NCI-H460 (cell line): ENCODE measurements at places on chromosomes 1 and 21. TPM values are rescaled to one million over a fixed set of nuclear protein-coding genes. Genes with fewer than 3 reads are reported as not detected.

ERI3 gene
- total RNA-seq: 46.7 and 52.4 TPM in 2 replicates

DNA sequence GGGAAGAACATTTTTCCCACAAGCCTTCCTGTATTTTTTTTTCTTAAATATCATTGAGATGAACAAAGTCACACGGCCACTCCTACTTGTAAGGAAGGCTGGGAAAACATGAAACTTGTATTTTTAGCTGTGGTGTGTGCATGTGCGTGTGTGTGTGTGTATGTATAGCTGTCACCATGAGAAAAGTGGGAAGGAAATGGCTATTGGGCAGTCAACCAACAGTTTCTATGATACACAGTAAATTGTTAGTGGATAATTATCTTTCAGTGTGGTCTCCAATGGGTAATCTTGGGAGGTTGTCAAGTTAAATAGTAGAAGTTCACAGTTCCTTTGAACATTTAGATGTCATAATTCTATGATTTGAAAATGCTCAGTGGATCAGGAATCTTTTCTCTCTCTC is 132.7 kb upstream of the USP24 start:
- no peak for DNase-seq

SZT2 gene
- 13.8 and 16.2 TPM in 2 replicates for total RNA-seq

GRCh38 chr1:58318157-58319005 is 228.1 kb downstream of the OMA1 start:
- DNase-seq: no peak

- no peak for DNase-seq
Measured at GRCh38 chr1:109838838-109839240, 71.8 kb upstream of the CSF1 start.

- DNase-seq: no peak
Measured at GRCh38 chr1:53332833-53333232, 5.0 kb upstream of the LRP8 start.

RORC gene
- total RNA-seq: 0.10 TPM in 1 of 2 replicates, not detected in the other

DNA sequence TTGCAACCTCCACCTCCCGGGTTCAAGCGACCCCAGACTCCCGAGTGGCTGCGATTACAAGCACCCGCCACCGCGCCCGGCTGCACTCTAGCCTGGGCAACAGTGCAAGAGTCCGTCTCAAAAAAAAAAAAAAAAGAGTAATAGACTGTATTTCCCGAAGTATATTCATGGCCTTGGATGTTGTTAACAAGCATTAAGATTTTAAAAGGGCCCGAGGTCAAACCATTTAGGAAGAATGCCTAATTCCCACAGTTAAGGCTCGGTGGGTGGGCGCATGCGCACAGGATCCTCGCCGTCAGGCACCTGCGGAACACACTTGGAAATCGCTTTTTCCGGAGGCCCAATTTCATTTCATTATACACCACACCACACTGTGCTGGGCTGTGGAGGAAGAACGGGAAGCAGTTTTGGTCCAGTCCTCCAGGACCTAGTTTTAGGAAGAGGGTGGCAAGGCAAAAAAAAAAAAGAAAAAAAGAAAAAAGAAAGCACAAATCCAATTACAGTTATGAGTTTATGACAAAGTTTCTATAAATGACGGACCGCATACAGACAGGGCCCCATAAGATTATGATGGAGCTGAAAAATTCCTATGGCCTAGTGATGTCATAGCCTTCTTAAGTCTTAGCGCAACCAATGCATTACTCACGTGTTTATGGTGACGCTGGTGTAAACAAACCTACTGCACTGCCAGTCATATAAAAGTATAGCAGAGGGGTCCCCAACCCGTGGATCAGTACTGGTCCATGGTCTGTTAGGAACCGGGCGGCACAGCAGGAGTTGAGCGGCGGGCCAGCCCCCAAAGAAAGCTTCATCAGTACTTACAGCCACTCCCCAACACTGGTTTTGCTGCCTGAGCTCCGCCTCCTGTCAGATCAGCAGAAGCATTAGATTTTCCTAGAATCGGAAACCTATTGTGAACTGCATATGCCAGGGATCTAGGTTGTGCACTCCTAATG is 38.2 kb downstream of the H3-3A start:
- DNase-seq: peak; percentile 33

DOP1B gene
- total RNA-seq: 6.7 and 7.4 TPM in 2 replicates

DNA sequence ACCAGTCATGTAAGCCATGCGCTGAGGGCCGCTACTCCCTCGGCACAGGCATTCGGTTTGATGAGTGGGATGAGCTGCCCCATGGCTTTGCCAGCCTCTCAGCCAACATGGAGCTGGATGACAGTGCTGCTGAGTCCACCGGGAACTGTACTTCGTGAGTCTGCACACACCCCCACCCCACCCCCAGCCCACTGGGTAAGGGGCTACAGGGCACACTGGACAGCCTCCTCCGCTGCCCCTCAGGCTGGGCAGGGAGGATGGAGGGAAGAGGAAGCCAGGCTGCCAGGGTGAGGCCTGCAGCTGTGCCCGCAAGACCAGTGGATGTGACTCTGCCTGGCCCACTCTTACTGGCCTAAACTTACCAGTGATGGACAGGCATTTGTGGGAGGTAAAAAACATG is 49.2 kb upstream of the SARS1 start:
- no peak for DNase-seq

DNA sequence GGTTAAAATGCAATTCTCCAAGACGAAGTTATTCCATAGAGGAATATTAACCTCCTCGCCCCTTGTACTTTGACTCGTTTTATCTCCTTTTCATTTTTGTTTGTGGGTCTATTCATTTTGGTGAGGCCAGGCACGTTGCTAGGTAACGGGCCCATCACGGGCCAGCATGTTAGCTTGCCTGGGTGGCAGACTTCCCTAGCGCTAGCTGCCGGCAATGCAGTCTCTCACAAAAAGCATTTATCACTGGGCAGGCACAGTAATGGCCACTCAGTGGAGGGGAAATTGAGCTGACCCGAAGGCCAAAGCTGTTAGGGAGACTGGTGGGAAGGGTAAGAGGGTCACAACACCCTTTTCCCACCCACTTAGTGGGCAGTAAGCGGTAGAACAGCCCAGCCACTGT is 234.4 kb upstream of the FOXD3 start:
- DNase-seq: no peak

SEMA4A gene
- total RNA-seq: 0.10 and 0.29 TPM in 2 replicates

GRCh38 chr1:201072149-201072548 is 40.1 kb downstream of the CACNA1S start:
- DNase-seq: no peak

OVAAL gene
- not detected in 2 replicates for total RNA-seq

DNA sequence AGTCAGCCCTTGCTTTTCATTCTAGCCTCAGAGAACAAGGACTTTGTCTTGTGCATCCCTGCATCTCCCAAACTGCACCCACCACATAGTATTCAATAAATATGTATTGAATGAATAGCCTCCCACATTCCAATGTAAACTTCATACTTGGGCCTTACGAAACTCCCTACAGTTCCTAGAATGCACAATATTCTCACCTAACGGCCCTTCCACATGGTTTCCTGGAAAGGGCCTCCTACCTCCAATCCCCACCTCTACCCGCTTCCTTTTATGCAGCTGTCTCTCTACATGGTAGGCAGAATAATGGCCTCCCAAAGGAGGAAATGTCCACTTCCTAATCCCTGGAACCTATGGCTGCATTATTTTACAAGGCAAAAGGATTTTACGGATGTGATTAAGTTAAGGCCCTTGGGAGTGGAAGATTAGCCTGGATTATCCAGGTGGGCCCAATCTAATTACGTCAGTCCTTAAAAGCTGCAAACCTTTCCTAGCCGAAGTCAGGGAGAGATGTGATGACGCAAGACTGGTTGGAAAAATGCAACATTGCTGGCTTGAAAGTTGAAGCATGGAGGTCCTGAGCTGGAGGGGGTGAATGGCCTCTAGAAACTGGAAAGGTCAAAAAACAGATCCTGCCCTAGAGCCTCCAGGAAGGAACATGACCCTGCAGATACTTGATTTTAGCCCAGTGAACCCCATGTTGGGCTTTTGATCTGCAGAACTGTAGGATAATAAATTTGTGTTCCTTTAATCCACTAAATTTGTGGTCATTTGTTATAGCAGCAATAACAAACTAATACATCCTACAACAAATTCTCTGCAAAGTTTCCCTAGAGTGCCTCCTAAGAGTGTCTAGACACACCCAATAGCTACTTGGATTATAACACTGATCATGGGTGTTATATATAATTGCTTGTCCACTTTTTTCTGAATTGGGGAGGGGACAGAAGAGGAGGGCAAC is 5.2 kb upstream of the PIK3C2B start:
- no peak for DNase-seq

GRCh38 chr1:7643530-7643929 is 127.6 kb upstream of the VAMP3 start:
- DNase-seq: no peak

- DNase-seq: no peak
Measured at GRCh38 chr1:236779312-236779711, 15.8 kb upstream of the MTR start.

BATF3 gene
- total RNA-seq: 5.3 and 7.6 TPM in 2 replicates

AZIN2 gene
- 1.6 and 2.4 TPM in 2 replicates for total RNA-seq

DNA sequence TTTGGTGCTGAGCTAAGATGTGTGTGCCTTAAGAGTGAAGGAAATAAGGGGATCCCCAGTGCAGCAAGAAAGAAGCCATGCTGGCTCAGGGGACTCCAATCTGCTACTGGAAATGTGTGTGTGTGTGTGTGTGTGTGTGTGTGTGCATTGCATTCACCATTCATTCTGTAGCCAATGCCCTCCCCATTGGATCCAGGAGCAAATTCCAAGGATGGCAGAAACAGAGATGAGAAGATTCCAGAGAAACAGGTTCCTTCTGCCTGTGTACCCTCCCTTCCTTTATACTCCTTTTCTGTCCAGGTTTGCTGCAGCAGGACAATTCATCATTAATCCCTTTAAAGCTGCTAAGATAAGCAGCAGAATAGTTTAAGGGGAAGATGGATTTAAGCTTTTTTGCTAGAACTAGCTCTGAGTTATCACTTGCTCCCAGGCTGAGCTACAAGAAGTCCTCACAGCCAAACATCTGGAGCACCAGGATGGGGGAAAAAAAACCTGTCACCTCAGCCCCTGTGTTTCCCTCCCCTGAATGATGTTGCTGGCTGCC is 3.2 kb downstream of the SLC6A17 start:
- DNase-seq: no peak

DNA sequence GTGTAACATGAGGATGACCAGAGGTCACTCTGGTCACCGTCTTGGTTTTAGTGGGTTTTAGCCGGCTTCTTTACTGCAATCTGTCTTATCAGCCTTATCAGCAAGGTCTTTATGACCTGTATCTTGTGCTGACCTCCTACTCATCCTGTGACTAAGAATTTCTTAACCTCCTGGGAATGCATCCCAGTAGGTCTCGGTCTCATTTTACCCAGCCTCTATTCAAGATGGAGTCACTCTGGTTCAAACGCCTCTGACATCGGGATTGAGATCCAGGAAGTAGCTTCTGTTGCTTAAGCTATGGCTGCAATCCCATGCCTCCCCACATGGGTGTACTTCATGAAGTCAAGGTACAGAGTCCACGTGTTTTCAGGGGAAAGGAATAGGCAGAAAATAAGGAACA is 19.9 kb downstream of the FMN2 start:
- no peak for DNase-seq

DNA sequence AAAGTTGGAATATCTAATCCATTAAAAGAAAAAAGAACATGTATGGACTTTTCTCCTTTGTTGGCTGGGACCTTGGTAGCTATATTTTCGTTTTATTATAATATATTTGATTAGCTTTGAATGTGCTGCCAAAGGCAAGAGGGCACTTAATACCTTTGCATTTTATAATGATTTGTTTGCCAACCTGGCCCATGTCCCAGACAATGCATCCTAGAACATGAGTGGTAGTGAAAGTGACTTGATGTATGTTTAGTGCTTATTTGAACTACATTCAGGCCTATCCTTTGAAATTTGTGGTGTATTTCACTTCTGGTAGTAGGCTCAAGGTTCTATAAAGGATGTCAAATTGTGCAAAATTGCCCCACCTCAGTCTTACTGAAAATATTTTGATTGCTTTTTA is 25.9 kb downstream of the CACHD1 start:
- DNase-seq: no peak

ZNF648 gene
- total RNA-seq: not detected in 2 replicates

DNA sequence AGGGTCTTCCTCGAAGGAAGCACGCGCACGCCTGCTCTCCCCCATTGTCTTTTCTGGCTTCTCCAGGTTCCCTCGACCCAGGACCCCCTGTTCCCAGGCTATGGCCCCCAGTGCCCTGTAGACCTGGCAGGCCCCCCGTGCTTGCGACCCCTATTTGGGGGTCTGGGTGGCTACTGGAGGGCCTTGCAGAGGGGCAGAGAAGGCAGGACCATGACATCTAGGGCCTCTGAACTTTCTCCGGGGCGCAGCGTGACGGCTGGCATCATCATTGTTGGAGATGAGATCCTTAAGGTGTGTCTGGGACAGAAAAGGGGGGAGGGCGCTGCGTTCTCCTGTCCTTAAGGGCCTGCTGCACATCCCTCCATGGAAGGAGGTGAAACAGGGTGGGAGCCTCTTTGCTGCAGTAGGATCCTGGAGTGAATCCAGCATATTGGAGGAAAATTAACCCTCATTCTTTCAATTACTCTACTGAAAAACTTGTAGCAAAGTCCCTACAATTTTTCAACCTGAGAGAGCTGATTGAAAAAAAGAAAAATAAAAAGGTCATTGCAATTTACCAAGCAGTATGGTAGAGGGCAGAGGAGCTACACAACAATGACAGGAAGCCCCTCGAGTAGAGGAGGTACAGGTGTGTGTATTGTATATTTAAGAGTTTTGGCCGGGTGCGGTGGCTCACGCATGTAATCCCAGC is 777 bp downstream of the FLAD1 start:
- no peak for DNase-seq

DNA sequence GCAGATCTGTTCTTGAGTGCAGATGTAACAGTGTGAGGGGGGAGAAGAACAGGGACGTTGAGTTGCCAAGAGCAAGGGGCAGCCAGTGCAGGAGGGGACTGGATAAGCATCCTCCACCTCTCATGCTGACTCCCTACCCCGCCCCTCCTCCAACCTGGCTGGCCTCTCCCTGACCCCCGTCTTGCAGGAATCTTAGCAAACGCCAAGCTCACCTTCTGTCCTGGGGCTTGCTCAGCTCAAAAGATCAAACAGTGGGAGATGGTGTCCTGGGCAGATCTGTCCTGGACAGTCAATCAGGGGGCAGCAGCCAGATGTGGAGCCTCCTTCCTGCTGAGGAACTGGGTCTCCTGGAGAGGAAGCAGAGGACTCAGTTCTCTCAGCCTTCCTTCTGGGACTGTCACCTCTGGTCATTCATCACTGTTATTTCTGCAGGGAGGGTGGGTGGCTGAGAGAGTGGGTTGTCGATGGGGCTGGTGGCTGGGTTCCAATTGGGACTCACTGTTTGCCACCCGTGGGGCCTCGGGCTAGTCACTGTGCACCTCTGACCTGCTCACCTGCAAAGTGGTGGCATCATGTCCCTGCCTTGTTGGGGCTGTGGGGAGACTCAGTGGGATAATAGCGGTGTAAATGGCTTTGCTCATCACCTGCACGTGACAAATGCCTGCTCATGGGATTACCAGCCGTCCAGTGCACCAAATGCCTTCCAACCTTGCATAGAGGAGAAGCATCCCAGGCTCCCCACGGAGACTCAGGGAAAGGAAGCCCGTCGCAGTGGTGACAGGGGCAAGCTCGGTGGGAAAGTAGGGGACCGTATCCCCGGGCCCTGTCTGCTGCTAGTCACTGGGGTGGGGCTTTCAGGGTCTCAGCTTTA is 154.4 kb downstream of the PTPRU start:
- DNase-seq: no peak

GRCh38 chr1:110647254-110647891 is 27.4 kb downstream of the KCNA3 start:
- DNase-seq: no peak
